Activated CD4-positive, alpha-beta memory T cell treated with anti-CD3 and anti-CD28 coated beads for 36 hours (primary cell): ENCODE measurements at places on chromosomes 4 and X. TPM values are rescaled to one million over a fixed set of nuclear protein-coding genes. Genes with fewer than 3 reads are reported as not detected.

GRCh38 chrX:30270639-30271038 is 23.7 kb downstream of the MAGEB1 start:
- no peak overlapping the region for H3K4me3 ChIP-seq
- H3K27ac ChIP-seq = no peak overlapping the region
- H3K4me1 ChIP-seq = no peaks in the 10 kb centered on the region
- H3K27me3 ChIP-seq = no peaks in the 10 kb centered on the region

DNA sequence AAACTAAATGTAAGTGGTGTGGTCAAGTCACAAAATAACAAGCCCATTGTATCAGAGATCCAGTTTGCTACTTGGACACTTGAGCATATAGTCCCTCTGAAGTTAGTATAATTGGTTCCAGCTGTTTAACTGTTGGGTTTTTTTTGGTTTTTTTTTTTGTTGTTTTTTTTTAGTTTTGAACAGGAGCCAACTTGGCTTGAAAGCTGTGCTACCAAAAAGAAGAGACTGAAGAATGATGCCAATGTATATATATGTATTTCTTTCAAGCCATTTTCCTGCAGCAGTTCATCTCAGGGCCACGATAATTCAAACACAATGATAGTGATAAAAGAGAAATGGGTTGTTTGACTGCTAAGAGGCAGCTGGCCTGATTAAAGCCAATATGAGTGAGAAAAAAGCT is 138.3 kb downstream of the PCDH18 start:
- no peak overlapping the region for H3K27ac ChIP-seq
- no peaks in the 10 kb centered on the region for H3K36me3 ChIP-seq
- DNase-seq = no peak

SPARCL1 gene
- total RNA-seq = not detected

DNA sequence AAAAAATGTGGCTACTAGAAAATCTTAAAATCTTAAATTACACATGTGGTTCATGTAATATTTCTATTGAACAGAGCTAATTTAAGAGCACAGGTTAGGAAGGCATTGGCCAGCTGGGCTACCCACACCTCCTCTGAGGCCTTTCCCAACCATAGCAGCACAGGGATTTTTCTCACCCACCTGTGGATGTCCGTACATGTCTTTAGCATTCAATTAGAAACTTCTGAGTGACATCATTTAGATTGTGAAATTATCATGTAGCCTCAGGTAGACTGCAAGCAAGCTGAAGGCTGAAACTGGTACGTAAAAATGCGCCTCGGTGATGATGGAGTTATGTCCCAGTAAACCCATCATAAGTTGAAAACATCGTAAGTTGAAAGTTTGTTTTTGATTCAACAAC is 31.2 kb downstream of the SCARB2 start:
- no peaks in the 10 kb centered on the region for H3K36me3 ChIP-seq
- no peak for DNase-seq
- H3K4me3 ChIP-seq = no peak overlapping the region
- H3K27me3 ChIP-seq = no peaks in the 10 kb centered on the region

CXCL3 gene
- not detected for total RNA-seq

GRCh38 chr4:56102601-56103000 is 153.9 kb downstream of the CEP135 start:
- no peaks in the 10 kb centered on the region for H3K27me3 ChIP-seq
- H3K36me3 ChIP-seq = no peaks in the 10 kb centered on the region
- no peak for DNase-seq
- no peak overlapping the region for H3K4me3 ChIP-seq
- H3K4me1 ChIP-seq = no peaks in the 10 kb centered on the region

- no peak overlapping the region for H3K4me3 ChIP-seq
- no peaks in the 10 kb centered on the region for H3K27me3 ChIP-seq
- H3K27ac ChIP-seq = no peak overlapping the region
Measured at GRCh38 chr4:85423431-85423830, 51.5 kb upstream of the ARHGAP24 start.

GRCh38 chr4:105352826-105353225 is 121.0 kb downstream of the PPA2 start:
- H3K27me3 ChIP-seq = no peaks in the 10 kb centered on the region
- H3K36me3 ChIP-seq = peaks cover 3% of the 10 kb centered on the region
- H3K4me1 ChIP-seq = peaks cover 19% of the 10 kb centered on the region

DNA sequence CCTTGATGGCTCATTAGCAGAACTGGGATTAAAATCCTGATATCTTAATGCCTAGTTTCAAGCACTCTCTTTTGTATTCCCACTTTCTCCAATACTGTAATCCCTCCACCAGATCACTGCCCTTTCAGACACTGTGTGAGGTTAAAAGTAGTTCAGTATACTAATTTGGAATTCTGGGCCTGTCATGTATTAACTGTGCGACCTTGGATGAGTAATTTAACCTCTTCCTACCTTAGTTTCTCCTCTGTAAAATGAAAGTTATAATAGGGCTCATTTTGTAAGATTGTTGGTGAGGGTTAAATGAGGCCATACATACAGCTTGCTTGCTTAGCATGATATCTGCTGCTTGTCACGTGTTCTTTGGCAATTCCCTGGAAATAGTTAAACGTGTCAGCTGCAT is 207.3 kb upstream of the HS3ST1 start:
- no peaks in the 10 kb centered on the region for H3K4me1 ChIP-seq
- H3K36me3 ChIP-seq = no peaks in the 10 kb centered on the region
- no peaks in the 10 kb centered on the region for H3K27me3 ChIP-seq

DNA sequence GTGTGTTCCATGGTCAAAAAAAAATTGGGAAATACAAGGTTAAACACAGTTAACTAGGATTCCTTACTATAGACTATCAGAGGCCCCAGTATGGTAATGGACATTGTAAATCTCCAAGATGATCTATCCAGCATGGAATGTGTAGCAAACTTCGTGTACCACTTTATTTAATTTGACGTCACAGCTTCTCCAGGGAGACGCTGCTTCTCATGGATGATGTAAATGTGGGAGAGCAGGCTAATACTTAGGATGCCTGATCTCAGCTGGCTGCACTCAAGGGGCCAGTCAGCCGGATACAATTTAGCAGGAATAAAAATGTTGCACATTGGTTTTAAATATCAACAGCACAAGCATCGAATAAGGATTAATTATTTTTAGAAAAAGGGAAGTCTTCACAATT is 111.7 kb upstream of the HPF1 start:
- H3K4me1 ChIP-seq = no peaks in the 10 kb centered on the region
- peaks cover 13% of the 10 kb centered on the region for H3K27me3 ChIP-seq
- H3K27ac ChIP-seq = no peak overlapping the region
- no peaks in the 10 kb centered on the region for H3K36me3 ChIP-seq
- no peak overlapping the region for H3K4me3 ChIP-seq
- no peak for DNase-seq

DCHS2 gene
- total RNA-seq = not detected
